NCI-H524 (cell line): ENCODE measurements at places on chromosomes 3 and 15.
A peak's percentile ranks its signal among the peaks of the same experiment; 100 is the strongest.

GRCh38 chr15:29612096-29612495, 210.2 kb downstream of the TJP1 start:
- DNase-seq, result no peak

DNA sequence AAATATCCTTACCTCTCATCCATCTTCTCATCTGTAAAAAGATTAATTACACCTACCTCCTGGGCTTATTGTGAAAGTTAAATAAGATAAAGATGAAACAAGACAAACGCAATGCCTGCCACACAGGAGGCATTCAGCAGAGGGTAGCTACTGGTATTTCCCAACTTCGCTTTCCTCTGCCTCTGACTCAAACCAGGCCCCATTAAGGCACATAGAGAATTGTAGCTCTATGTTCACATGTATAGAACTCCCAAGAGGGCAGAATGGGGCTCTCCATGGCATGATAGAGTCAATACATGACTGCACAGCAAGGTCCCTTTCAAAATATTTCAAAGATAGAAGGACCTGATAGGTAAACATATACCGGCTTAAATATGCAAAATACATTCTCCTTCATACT, 1.4 kb downstream of the LYSMD2 start:
- no peak for DNase-seq

GRCh38 chr3:65927576-65927975, 111.1 kb downstream of the MAGI1 start:
- DNase-seq, result peak; percentile 50

DNA sequence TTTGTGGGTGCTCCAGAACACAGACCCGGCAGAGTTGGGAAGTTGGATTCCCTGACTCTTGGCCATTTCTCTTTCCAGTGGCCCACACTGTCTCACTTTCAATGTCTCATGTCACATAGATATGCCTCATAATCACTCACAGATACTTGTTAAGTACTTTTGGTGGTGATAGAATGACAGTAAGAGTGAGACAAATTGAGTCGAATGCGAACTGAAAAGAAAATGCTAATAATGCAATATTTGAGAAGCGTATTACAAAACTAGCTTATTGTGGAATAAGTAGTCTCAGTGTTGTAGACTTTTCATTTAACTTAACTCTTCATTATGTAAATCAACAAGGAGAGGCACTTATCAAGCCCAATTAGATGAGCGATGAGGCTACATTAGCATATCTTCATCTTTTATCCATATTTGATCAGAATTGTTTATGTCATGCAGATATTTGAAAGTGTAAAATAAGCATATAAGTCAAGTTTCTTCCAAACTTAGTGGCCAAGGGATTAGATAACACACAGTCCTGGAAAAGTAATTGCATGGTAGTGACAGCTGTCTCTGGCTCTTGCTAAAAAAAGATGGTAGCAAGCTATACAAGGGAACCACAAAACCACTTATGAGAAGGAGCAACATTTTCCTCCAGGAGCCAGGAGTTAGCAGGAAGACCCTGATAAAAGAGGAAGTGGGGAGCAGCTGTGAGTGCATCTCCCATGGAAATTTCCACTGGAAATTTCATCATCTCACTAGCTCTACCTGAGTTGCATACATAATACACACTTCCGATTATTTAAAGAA, 243.6 kb downstream of the ARRDC4 start:
- no peak for DNase-seq

DNA sequence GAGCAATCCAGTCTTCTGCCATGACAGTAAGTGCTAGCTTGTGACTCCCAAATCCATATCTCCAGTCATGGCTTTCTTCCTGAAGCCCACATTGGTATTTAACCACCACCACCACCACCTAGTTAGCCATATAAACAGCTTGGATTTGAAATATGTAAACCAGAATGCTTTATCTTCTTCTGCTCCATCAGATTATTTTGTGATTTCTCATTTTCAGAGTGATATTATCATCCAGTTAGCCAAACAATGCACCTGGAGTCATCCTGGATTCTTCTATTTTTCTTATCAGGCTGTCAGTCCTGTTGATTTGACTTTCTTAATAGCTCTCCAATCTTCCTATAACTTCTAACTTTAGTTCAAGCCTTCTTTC, 124.3 kb upstream of the PTX3 start:
- DNase-seq, result no peak

DNA sequence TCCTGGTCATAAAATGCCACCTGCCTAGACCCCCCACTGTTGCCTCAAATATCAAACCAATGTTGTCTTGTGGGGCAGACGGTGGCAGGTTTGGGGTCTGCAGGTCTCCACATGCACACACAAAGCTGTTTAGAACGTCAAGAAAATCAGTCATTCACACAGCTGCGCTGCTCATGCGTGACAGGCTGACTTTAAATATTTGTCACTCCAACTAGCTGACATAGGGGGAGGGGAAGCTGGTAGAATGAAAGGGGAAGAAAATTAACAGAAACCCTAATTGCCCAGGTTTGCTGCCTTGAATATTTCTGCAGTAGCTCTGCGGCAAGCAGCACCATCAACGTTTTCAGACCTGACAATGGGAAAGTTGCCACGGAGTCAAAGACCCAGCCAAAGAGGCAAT, 201.8 kb downstream of the ABHD5 start:
- peak; percentile 35 for DNase-seq

GRCh38 chr3:191959876-191960413, 499.0 kb downstream of the PYDC2 start:
- no peak for DNase-seq

GRCh38 chr3:134709076-134709475, 58.3 kb upstream of the KY start:
- no peak for DNase-seq

GRCh38 chr3:192435241-192435640, 292.1 kb downstream of the FGF12 start:
- DNase-seq, result peak; percentile 91

- DNase-seq, result peak; percentile 10
Measured at GRCh38 chr3:175432376-175433025, 573.4 kb downstream of the NAALADL2 start.

- peak; percentile 99 for DNase-seq
Measured at GRCh38 chr15:90818251-90819210, 49.9 kb upstream of the FURIN start.

GRCh38 chr15:58842713-58843396, 71.8 kb downstream of the MINDY2 start:
- DNase-seq, result no peak

GRCh38 chr15:82679626-82680199, 30.0 kb downstream of the AP3B2 start:
- no peak for DNase-seq

DNA sequence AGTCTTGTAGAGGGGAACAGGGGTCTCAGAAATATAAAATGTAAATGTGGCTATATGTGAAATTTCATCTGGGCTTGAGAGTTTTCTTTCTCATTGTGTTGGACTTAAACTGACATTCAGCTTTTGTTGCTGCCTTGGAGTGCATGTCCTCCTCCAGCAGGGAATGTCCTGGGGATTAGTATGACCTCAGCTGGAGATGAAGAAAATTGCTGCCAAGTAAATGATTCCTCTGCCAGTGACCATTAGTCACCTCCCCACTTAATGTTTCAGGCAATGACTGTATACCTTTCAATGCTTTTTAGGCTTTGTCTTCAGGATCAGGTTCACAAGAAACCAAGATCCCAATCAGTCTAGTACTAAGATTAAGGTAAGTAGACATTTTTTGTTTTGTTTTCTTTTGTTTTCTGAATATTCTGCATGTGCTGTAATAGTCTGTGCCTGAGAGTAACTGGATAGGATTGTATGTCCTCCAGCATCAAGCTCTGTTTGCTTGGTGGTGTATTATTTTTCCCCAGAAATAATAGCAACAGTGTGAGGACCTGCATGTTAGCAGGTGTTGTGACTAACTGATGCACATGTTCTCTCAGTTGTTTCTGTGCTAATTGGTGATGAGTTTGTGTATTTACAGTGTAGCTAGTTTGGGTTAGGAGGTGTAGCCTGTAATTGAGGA, 18.1 kb upstream of the SLC22A13 start:
- DNase-seq, result peak; percentile 63

DNA sequence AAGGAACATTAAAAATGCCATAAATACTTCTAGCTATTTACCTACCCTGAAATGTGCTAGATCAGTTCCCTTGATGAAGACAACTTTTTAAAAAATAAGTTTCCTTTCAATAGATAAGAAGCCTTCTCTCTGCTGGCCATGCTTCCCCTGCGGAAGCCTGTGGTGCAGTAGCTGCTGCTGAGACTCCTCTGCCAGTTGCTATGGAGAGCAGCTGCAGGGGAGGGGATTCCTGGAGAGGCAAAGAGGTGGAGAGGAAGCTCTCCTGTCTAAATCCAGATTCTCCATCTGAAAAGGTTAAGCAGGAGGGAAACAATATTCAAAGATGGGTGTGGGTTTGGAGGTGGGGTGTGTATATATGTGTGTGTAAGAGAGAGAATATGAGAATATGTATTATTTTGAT, 69.8 kb upstream of the BFSP2 start:
- peak; percentile 79 for DNase-seq

GRCh38 chr3:8846176-8846575, 76.8 kb upstream of the OXTR start:
- DNase-seq, result no peak

DNA sequence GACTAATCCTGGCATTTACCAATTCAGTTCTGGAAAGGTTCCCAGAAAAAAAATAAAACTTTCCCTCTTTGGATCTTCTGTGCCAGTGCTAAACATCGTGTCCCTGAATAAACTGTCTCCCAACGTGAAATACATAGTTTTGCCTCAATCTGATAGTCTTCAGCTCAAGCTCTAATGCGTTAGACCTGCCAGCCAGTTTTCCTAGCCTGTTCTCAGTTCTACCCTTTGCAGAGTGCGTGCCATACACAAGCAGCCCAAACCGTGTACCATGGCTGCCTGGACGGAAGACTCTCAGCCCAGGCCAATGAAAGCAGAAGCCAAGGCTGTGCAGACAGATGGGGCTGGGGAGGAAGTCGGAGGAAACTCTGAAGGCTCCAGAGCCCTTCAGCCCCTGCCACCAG, 11.4 kb upstream of the OCA2 start:
- peak; percentile 87 for DNase-seq

DNA sequence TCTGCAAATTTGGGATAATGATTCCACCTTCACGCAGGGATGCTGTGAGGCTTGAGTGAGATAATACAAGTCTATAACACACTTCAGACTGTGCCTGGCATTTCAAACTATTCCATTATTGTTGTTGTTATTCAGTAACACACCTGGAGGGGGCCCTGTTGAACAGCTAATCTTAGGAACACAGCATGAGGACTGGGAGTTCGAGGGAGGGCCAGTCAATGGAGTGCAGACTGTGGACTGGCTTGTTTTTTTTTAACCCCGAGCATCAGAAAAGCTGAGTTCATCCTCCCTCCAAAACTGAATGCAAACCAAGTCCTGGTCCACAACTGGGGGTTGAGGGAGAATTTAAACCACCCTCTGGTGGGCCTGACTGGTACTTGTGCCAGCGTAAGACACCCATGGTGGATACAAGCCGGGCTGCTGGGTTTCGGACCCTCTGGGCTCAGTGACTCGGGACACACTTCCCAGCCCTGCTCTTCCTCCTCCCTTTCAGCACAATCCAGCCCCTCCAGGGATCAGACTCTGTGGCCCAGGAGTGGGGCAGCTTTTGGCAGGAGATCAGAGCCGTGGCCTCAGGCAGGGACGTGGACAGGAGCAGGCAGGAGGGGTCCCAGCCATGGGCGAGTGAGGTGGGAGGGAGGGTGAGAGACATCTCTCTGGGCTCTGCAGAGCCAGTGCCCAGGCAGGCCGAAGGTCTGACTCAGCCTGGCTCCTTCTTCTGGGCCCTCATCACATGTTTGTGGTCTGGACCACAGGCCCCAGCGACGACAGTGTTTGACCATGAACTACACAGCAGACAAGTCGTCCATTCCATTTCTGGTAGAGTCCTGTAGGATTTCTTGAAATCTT, 36.3 kb upstream of the MEX3B start:
- DNase-seq, result no peak

DNA sequence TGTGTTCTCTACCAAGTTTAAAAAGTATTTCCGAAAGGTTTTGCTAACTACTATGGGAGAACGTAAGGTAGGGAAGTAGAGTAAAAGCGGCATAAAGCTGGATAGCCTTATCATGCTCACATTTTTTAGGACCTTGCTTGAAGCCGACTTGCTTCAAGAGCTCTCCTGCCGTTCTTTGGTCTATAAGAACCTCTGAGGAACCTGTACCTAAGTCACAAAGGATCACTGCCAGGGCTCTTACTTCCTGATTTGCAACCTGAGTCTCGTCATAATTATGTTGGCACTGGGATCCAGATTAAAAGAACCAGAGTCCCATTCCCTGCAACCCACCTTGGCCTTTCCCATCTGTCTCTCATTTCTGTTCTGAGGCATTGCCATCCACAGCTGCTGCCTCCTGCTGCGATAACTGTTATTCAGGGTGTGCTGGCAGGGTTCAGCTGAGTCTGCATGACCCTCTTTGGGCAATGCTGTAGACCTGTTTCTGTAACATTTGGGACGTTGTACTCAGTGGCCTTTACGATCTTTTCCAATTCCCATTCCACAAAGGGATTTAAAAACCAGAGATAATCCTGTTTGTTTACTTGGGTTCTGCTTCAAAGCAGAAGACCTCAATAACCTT, 131.0 kb upstream of the UMPS start:
- peak; percentile 56 for DNase-seq

DNA sequence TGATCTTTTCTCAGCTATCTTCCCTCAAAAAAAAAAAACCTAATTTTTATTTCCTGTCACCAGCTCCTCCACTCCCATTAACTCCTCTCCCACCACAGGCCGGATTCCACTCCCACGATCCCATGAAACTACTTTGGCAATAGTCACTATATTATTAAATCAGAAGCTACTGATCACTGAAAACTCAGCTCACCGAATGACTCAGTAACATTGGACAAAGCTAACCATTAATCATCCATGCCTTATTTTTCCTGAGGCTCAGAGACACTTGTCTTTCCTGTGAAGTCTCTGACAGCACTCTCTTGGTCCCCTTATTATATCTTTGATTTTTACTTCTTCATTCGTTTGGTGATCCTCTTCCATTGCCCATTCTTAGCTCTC, 260.2 kb downstream of the CGGBP1 start:
- no peak for DNase-seq

DNA sequence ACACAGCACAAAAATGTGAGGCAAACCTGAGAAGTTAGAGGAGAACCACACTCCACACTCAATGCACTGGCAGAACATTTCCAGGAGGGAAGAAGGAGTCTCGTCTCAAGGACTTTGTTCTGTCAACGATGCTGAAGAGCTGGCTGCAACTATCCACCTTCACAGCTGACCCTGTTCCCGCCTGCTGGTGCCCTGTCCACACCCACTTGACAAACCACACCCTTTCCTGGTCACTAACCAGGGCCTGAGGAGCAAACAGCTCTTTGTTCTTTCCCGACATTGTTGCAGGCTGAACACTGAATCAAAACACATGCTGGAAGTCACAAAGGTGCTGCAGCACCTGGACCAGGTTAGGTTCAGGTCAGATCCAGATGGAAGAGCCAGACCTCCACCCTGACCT, 92.6 kb upstream of the ARRDC4 start:
- no peak for DNase-seq

GRCh38 chr15:60079210-60079609, 75.1 kb downstream of the FOXB1 start:
- no peak for DNase-seq

GRCh38 chr15:78149805-78150751, 916 bp downstream of the IDH3A start:
- peak; percentile 42 for DNase-seq

GRCh38 chr3:46416125-46416810, 9.2 kb downstream of the CCRL2 start:
- peak; percentile 49 for DNase-seq
